IMR-90 (cell line): ENCODE measurements at places on chromosomes 5 and 9. TPM values are rescaled to one million over a fixed set of nuclear protein-coding genes. Genes with fewer than 3 reads are reported as not detected.

GRCh38 chr5:137453483-137454080 is 45.5 kb downstream of the SPOCK1 start:
- DNase-seq, result peak; percentile 51

GRCh38 chr5:132898094-132898493 is 24.6 kb downstream of the LEAP2 start:
- no peak for DNase-seq

DNA sequence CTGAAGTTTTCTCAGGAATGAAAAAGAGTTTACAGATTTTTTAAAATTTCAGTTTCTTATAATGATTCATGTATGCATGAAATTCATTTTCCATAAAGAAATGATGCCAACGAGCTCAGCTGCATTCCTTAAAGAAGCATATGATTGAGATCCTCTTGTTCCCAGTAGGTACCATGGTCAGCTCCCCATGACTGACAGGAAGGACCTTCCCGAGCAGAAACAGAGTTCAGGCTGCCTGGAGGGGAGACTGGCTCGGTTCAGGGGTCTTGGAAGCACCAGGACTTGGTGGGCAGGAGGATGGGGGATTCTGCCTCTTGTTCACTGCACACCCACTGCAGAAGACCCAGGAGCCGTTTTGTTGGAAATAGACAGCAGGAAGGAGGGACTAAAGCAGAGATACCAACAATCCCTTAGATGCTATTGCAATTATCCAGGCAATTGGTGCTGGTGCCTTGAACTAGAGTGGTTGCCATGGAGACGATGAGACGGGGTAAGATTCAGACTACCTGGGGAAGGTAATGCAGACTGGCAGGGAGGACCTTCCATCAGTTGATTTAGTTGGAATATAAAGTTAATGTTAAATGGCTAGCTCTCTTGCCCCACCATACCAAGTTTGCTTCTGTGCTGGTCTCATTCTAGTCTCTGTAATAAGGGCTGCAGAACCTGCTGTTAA is 447.8 kb downstream of the MTRR start:
- no peak for DNase-seq

DNA sequence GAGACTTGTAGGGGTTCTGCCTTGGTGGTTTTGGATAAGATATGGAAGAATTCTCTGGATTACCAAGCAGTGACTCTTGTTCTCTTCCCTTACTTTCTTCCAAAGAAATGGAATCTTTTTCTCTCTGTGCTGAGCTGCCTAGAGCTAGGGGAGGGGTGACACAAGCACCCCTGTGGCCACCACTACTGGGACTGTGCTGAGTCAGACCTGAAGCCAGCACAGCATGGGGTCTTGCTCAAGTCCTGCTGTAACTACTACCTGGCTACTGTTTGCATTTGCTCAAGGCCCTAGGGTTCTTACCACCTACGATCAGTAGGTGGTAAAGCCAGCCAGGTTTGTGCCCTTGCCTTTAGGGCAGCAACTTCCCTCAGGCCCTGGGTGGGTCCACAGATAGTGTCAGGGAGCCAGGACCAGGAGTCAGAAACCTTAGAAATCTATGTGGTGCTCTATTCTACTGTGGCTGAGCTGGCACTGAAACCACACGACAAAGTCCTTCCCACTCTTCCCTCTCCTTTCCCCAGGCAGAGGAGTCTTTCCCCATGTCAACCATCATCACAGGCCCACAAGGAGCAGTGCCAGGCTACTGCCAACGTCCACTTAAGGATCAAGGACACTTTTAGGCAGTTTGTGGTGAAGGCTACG is 53.8 kb downstream of the SREK1 start:
- no peak for DNase-seq

GRCh38 chr5:171055875-171056454 is 194.1 kb downstream of the RANBP17 start:
- no peak for DNase-seq

GRCh38 chr9:71795097-71795813 is 26.9 kb upstream of the CEMIP2 start:
- no peak for DNase-seq

ACOT12 gene
- not detected in 2 replicates for total RNA-seq

HMCN2 gene
- not detected in 2 replicates for total RNA-seq

GRCh38 chr9:124450241-124450924 is at the start of gene ADGRD2:
Gene ADGRD2, plus strand, starts transcription at chr9:124450451. Its CDS starts 1,216 bp downstream, at chr9:124451667.
- peak; percentile 4 for DNase-seq

- DNase-seq, result no peak
Observed at GRCh38 chr5:126752081-126752785, 24.7 kb upstream of the LMNB1 start.

ABCA1 gene
- total RNA-seq, result 43.6 and 52.2 TPM in 2 replicates

GRCh38 chr5:16304846-16305245 is 125.3 kb upstream of the MARCHF11 start:
- peak; percentile 4 for DNase-seq

DNA sequence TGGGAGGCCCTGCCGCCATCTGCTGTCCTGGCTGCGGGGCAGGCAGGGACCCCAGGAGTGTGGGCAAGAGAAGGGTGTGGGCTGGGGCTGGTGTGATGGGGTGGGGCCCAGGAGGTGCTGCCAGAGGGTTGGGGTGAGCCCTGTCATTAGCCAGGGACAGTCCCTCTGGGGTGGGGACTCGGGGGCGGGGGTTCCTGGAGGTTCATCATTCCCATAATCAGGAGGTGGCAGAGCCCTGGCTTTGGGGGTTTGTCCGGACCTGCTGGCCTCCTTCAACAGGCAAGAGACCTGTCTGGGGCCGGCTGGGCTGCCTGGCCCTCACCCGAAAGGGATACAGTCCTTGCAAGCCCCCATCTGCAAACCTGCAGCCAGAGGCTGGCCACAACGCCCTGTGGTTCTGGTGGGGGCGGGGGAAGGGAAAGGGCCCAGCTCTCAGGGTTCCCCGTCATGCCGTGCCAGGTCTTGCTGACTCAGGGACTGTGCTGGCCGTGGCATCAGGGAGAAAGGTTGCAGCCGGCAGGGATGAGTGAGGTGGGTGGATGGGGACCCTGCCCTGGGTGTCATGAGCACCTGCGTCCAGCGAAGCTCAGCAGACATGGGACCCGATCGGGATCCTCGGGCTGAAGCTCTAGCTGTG is 65.2 kb downstream of the MRPL36 start:
- no peak for DNase-seq

ORM2 gene
- not detected in 2 replicates for total RNA-seq

CDC20B gene
- not detected in 2 replicates for total RNA-seq

PTPRD gene
- total RNA-seq, result 0.18 and 0.28 TPM in 2 replicates

HRCT1 gene
- total RNA-seq, result 1.1 and 1.7 TPM in 2 replicates

GRCh38 chr5:124868676-124869075 is 122.2 kb upstream of the ZNF608 start:
- DNase-seq, result no peak

IRX4 gene
- total RNA-seq, result not detected in 2 replicates

DNA sequence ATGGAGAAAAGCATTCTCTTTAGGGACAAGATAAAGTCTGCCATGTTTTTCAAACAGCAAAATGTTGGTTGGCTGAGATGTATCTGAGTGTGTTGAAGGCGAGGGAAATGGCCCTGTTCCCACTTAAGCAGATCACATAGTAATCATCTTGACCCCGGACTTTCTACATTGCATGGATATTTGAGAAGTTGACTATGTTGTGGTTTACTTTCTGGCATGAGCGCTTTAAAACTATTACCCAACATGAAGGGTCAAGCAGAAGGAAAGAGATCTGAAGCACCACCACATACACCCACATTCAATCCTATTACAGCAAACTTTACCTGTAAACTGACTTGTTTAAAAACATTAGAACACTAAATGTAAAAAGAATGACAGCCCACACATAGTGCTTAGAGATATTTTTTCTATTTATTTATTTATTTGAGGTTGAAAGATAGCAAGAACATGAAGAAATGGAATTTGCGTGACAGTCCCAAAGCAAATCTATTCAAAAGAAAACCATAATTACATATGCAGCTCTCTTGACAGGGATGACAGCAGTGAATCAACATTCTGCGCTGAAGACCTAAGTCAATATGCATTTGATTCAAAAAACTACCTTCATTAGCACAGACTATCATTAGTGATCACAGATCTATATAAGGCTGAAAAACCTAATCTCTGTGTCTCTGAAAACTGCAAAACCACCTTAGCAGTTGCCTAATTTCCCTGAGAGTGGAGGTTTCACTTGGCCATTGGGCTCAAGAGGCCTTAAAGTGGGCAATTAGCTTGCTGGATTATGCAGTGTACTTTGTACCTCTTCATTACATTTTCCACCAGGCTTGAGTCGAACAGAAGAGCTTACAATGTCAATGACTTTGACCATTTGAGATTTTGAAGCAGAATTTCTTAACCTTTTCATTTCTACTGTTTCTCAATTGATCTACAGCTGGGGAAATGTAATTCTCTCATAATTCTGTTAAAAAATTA is 195.0 kb downstream of the PDE4D start:
- no peak for DNase-seq

GRCh38 chr9:99823681-99824377 is 2.1 kb downstream of the NR4A3 start:
- no peak for DNase-seq

GRCh38 chr9:12394105-12394504 is 299.1 kb upstream of the TYRP1 start:
- no peak for DNase-seq

DNA sequence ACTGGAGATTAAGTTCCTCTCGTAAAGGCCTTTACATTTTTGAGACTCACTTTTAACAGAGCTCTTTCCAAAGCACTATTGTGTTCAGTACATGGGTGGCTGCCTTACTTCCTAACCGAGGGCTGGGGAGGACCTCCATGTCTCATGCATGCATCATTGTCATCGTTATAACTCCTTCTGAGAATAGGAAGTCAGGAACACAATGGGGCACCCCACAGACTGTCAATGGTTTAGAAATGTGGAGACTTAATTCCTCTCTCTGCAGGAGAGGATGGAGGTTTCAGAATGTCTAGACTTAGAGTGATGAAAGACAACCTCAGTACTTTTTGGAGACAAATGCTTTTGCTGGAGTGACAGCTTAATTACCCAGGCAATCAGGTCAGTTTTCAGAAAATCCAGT is 83.9 kb downstream of the PRLR start:
- DNase-seq, result no peak

DNA sequence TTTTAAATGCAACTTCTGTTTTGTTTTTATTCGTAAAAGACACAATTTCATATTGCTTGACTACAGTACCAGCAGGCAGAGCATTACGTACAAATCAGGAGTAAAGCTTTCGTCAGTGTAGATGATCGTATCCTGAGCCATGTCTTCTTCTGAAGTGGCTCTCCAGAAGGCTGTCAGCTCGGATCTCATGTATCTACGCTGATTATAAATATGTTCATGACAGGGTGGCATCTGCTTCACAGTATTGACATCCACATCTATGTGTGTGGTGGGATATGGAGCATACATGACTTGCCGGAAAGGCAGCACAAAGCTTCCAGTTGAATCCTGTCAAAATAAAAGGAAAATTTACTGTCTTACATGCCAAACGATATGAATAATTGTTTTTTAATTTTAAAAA is 16.8 kb downstream of the C9orf72 start:
- no peak for DNase-seq

DNA sequence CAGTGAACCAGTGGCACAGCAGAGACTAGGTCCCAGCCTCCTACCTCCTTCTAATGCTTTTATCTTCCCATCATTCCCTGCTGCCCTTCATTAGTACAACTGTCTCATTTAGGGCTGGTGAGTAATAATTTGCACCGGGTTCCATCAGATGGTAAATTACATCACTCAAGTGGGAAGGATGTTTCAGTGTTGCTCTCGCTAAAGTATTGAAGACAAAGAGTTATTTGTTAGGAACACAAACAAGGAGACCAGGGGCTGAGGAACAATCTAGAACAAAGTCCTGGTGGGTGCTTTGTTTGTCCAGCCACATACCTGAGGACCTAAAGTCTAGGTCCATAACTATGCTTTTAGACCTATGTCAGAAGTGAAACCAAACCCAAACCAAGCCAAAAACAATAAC is 52.4 kb downstream of the SEC61B start:
- no peak for DNase-seq

DNA sequence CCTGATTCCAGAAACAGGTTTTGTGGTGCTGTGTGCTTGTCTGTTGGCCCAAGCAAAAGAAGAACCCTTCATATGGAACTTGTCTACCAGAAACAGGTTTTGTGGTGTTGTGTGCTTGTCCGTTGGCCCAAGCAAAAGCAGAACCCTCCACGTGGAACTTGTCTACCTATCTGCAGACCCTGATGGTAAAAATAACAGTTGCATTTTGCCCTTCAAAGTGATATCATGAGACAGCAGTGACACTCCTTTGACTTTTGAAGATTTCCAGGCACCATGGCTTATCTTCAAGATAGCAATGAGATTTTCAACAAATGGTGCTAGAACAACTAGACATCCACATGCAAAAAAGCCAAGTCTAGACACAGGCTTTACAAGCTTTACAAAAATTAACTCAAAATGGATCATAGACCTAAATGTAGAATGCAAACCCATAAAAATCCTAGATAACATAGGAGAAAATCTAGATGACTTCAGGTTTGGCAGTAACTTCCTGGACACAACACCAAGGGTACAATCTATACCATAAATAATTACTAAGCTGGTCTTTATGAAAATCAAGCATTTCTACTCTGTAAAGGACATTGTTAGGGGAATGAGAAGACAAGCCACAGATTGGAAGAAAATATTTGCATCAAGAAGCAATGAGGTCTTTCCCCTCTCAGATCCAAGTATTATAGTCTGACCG is 16.8 kb downstream of the MACROH2A1 start:
- DNase-seq, result no peak

NUDT12 gene
- 5.9 and 10.0 TPM in 2 replicates for total RNA-seq

PANK3 gene
- total RNA-seq, result 21.0 and 37.5 TPM in 2 replicates

NXNL2 gene
- total RNA-seq, result 3.2 and 4.7 TPM in 2 replicates

- no peak for DNase-seq
Observed at GRCh38 chr5:2529371-2530092, 221.9 kb downstream of the IRX2 start.

FBXL7 gene
- 4.1 and 4.4 TPM in 2 replicates for total RNA-seq

C5orf58 gene
- not detected in 2 replicates for total RNA-seq

DNA sequence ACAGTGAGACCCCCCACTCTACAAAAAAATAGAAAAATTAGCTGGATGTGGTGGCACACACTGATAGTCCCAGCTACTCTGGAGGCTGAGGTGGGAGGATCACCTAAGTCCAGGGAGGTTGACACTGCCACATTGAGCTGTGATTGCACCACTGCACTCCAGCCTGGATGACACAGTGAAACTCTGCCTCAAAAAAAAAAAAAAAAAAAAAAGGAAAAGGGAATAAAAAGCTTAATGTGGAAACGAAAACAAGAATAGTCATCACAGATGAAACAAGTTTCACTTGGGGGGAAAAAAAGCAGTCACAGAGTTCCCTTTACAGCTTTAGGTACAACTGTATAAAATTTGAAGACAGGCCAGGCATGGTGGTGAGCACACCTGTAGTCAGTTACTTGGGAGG is 84.2 kb downstream of the FNBP1 start:
- DNase-seq, result no peak

DNA sequence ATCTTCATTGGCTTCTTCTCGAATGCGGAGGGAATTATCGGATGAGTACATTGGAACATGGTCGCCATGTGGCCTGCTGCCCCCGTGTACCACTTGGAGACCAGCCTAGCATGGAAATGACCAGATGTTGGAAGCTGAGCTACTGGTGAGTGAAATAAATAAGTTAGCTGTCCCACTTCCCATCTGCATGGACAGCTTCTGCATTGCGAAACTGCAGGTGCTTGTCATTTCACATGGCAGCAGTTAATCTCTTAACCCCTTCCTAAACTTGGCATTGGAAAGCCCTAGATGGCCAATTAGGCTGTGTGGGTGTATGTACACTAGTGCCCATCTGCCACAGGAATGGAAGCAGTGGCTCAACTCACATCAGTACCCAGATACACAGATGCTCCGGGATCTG is 246.6 kb upstream of the IL12B start:
- DNase-seq, result no peak

STPG3 gene
- total RNA-seq, result not detected in 2 replicates

GRCh38 chr5:91109634-91110033 is 273.5 kb downstream of the ARRDC3 start:
- no peak for DNase-seq

- no peak for DNase-seq
Observed at GRCh38 chr5:133642153-133642722, 29.9 kb upstream of the FSTL4 start.
